Fibroblast of skin of right quadriceps (primary cell): ENCODE measurements at places on chromosomes 2 and 18.

- no peak for DNase-seq
These were observed 83.1 kb downstream of the SEPTIN10 start for GRCh38 chr2:109530712-109531111.

DNA sequence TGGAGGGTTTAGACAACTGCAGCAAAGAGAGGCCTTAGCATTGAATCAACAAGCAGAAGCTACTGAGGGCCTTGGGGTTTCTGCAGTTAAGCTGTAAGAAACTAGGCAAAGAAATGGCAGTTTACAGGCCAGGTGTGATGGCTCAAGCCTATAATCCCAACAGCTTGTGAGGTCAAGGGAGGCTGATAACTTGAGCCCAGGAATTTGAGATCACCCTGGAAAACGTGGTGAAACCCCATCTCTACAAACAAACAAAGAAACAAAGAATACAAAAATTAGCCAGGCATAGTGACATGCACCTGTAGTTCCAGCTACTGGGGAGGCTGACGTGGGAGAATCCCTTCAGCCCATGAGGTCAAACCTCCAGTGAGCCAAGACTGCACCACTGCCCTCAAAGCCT, 421.6 kb upstream of the CHST9 start:
- no peak for DNase-seq

- DNase-seq, result no peak
These were observed 1.0 kb downstream of the ZNF532 start for GRCh38 chr18:58865701-58866065.

- DNase-seq, result no peak
These were observed 1.0 kb upstream of the SNRNP200 start for GRCh38 chr2:96306370-96306769.

GRCh38 chr2:30666266-30666874, 140.9 kb downstream of the CAPN13 start:
- peak; percentile 93 for DNase-seq

DNA sequence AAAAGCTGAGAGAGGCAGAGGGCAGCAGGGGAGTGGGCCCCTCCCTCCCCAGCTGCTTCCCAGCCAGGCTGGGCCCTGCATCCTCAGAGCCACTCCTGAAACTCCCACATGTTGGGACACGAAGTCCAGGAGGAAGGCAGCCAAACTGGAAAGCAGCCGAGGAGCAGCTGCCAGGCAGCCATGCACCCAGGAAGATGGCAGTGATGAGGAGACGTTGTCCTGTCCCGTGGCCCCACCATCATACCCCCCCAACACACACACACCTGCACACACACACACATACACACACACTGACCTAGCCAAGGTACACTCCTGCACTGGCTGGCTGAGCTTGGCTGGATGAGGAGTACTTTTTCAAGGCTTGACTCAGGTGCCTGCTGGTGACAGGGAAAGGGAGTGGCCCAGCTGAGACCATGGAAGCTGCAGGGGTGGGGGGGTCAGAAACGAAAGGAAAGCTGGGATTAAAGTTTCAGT, 106.0 kb downstream of the CYP26B1 start:
- no peak for DNase-seq

DNA sequence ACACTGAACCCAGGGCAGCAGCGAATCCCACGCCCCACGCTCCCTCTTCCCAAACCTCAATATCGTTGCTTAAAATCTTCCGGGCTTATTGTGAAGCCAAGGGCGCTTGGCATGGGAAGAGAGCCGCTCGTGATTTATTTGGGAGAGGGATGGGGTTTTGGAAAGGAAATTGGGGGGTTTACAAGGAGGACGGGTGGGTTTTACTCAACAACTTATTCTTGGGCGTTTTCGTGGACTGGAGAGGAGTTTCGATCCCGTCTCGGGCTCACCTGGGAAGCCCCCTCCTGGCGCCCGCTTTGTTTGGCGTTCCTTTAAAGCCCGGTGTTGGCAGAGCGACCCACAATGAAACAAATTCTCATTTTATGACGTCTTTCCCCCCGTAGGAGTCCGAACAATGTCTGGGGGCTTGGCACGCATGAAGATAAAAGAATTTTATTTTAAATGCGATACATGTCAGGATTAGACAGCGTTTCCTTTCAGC, 135.3 kb downstream of the INSIG2 start:
- DNase-seq, result peak; percentile 41

GRCh38 chr2:26646986-26647672, 6.0 kb upstream of the CIB4 start:
- DNase-seq, result no peak

DNA sequence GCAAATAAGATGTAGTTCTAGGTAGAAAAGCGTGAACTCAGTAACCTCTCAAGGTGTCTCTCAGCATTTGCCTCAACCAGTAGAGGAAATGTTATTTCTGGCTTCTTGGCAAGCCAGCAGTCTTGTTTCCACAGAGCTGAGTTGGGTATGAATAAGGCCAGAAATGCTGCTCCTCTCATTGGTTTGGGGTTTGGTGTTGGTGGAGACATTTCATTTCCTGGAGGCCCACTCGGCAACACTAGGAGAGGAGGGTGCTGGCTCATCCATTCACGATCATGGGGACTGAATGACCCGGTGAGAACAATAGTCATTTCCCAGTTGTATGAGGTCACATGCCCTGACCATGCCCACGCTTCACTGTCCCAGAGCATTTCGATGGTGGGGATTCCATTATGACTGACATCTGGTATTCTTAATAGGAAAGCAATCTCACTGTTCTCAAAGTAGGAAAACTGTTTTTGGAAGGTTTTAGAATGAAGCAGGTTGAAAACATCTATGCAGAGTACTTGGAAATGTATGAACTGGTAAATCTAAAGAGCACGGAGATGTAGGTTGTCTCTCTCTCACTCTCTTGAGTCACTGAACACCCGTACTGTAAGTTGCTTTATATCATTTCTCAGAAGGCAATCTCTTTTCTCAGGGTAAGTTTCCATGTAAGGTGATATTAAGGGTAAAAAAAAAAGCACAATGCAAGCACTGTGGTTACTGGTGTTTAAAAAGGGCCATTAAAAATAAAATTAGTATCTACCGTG, 37.1 kb upstream of the CTLA4 start:
- no peak for DNase-seq

GRCh38 chr18:50401888-50402287, 27.0 kb downstream of the SKA1 start:
- peak; percentile 10 for DNase-seq

- no peak for DNase-seq
These were observed 14.8 kb upstream of the TFPI start for GRCh38 chr2:187569042-187569441.

DNA sequence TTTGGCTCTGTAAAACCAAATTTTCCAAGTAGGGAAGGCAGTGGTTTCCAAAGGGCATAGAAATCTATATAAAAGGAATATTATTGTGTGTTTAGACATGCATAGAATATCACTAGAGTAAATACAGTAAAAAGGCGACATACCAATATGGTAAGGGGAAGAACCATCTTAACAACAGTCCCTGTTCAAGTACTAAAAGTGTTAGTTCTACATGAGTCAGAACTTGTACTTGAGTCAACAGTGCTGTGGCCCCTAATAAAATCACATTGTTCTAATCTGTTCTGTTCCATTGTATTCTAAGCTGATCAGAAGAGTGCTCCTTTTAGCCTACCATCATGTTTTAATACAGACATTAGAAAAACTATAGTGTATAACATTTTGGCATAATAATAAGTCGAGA, 36.1 kb upstream of the TNFRSF11A start:
- no peak for DNase-seq

GRCh38 chr2:185895828-185896693, 157.5 kb downstream of the FSIP2 start:
- DNase-seq, result no peak

- no peak for DNase-seq
These were observed 84.3 kb downstream of the KANSL1L start for GRCh38 chr2:210086930-210087329.

DNA sequence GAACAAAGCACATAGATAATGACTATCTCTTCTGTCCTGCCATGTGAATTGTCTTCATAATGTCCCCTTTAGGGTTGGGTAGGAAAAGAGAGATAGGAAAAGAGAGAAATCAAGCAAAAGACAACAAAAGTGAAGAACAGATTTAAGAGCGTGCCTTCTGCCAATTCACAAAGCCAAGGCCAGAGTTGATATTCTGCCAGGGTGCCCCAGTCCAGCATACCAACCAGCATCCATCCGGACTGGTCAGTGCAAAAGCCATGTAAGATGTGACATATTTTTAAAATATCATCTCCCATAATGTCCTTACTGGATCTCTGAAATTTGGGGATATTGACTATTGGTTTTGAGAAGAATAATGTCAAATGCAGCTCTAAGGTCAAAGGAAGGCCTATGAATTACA, 35.7 kb upstream of the KLF7 start:
- DNase-seq, result no peak

DNA sequence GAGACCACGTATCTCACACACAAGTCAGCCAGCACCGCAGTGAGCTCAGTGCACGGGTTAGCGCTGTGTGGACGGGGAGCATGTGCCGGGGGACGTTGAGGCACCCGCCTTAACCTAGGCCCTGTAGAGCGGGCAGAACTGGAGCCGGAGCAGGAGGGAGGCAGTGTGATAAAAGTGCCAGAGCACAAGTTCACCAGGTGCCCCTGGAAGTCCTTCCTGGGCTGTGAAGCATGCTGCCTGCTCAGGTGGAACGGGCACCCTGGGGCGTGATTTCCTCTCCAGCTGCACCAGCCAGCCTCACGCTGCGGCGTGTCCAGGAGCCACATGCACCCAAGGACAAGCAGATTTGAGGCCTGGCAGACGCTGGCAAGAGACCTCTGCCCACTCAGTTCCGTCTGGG, 50.3 kb downstream of the ITGB1BP1 start:
- no peak for DNase-seq

DNA sequence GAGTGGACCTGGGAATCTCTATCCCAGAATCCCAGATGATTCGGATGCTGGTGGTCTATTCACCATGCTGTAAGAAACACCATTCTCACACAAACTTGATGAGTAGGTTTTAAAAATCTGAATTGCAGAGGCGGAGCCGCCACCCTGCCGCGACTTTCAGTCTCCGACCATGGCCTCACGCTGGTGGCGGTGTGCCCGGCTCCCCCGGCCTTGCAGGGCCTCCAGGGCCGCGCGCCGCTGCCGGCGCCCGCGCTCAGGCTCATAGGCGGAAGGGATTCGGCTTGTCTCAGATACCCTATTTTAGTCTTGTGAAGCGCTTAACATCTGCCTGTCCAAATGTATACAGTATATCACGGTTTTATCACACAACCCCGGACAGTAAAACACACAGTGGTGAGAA, 2.6 kb upstream of the PPM1B start:
- DNase-seq, result no peak

DNA sequence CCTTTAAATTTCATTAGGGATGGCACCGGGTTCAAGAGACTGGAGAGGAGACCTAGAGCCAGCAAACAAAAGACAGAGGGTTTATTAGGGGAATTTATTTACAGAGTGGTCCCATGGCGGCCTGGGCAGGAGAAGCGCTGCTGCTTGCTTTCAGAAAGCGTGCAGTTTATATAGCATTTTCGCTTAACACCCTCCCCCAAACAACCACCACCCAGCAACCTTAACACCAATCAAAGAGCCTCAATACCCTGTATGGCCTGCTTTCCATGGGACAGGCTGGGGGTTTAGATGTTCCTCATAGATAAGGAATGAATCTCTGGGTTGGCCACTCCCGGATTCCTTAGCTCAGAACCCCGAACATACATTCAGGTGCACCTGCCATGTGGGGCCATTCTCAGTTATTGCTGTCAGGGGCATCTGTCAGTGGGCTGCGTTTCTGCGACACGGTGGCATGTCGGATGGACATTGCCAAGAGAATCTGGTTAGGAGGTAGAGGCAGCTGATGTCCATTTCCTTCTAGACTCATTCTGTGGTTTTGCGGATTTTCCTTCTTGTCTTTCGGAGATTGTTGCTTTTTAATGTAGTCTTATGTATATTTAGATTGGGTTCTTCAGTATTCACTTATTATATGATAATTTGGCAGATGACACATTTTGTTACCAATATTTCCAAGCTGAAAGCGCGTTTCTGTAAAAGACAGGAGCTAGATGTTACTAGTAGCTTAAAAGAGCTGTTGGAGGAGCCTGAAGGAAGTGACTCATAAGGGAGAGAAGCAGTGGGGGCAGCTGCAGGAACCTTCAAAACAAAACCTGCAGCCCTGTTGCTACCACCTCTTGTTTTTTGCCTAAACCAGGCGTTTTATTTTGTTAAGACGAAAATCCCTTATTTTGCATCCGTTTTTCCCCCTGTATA, 7.2 kb downstream of the AGAP1 start:
- peak; percentile 52 for DNase-seq

GRCh38 chr18:36329684-36330434, 32.3 kb downstream of the FHOD3 start:
- DNase-seq, result no peak

- DNase-seq, result no peak
These were observed 72.1 kb downstream of the COL3A1 start for GRCh38 chr2:189046320-189046719.

DNA sequence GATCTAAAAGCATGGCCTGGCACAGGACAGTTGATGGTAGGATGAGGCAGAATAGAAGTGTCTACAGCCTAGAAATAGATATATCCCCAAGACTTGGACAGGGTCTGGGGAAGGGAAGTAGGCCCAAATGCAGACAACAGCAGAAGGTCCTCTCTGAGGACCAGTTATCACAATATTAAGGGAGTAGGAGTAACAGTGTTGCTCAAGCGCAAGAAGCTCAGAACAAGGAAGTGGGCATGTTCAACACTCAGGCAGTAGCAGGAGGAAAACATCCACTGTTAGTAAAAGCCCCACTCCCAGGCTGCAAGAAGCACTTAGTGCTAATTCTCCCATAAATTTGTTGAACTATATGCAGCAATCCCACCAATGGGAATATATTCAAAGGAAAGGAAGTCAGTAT, 314.7 kb downstream of the METTL4 start:
- DNase-seq, result no peak

- no peak for DNase-seq
These were observed 77.5 kb downstream of the NDUFA10 start for GRCh38 chr2:239947729-239948045.

- DNase-seq, result peak; percentile 52
These were observed 133.6 kb downstream of the SP3 start for GRCh38 chr2:173831312-173832229.

DNA sequence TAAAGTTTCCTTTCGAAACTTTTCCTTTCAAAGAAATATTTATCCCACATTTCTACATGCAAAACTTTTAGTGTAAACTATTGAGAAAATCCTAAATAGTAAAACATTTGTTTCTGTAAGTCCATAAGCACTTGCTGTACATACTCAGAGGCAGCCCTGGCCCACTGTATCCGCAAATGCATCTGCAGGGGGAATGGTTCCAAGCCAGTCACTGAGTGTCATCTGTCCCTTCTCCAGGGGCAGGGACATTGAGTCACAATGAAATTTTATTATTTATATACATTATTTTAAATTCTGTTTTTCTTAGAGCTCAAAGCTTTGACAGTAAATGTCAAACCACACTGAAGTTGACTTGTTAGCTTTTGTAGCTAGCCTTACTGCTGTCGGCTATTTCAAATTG, 367.2 kb downstream of the MTX2 start:
- no peak for DNase-seq

GRCh38 chr18:80104364-80104779, 4.7 kb upstream of the ADNP2 start:
- DNase-seq, result no peak
